ENCODE measurements at places on chromosomes 16 and 17. TPM values are rescaled to one million over a fixed set of nuclear protein-coding genes. Genes with fewer than 3 reads are reported as not detected.

The MAF gene
- 18.7 TPM for total RNA-seq

The HASPIN gene
- 2.4 TPM for total RNA-seq

The CRISPLD2 gene
- 2.7 TPM for total RNA-seq

The DNAJA3 gene
- 70.7 TPM for total RNA-seq

The SETD1A gene
- total RNA-seq: 32.3 TPM

The NPIPB9 gene
- 1.5 TPM for total RNA-seq

The CD19 gene
- 1.1 TPM for total RNA-seq

The RTN4RL1 gene
- total RNA-seq: 34.3 TPM

- H3K27me3 ChIP-seq: no peaks in the 10 kb centered on the region
- no peak for DNase-seq
- H3K4me1 ChIP-seq: no peaks in the 10 kb centered on the region
Observed at GRCh38 chr17:58312021-58312630, 16.5 kb downstream of the TSPOAP1 start.

- no peaks in the 10 kb centered on the region for H3K4me1 ChIP-seq
- no peak overlapping the region for H3K27ac ChIP-seq
- H3K4me3 ChIP-seq: no peak overlapping the region
Observed at GRCh38 chr16:27954191-27954590, 109.3 kb downstream of the GSG1L start.

- no peaks in the 10 kb centered on the region for H3K36me3 ChIP-seq
- no peak overlapping the region for H3K27ac ChIP-seq
- DNase-seq: no peak
Observed at GRCh38 chr16:74743668-74744299, 30.8 kb downstream of the FA2H start.

DNA sequence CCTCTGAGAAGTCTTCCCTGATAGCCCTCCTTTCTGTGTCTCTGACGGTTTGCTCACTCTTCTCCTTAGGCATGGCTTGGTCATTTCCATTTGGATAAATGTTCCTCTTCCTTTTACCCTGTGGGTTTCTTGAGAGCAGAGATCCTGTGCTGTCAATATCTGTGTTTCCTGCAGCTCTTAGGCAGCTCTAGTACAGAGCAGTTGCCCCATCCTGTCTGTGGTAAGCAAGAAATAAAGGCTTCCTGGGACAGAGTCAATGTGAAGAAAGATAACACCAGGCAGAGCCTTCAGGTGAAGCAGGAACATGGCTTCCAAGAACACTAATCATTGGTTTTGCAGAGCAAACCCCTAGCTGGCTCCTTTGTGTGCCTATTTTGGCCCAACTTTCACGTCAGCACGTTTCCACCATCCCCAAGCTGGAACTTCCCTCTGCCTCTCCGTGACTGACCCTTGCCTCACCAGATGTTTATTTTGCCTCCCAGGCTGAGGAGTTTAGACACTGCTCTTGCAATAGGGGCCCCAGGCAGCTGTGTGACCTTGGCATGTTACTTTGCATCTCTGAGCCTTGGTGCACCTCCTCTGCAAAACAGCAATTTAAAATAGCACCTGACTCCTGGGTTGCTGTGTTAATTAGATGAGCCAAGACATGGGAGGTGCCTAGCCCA, 49.6 kb upstream of the SIAH1 start:
- no peak overlapping the region for H3K4me3 ChIP-seq
- no peaks in the 10 kb centered on the region for H3K4me1 ChIP-seq
- no peaks in the 10 kb centered on the region for H3K27me3 ChIP-seq
- H3K36me3 ChIP-seq: no peaks in the 10 kb centered on the region
- H3K27ac ChIP-seq: no peak overlapping the region
- no peak for DNase-seq

DNA sequence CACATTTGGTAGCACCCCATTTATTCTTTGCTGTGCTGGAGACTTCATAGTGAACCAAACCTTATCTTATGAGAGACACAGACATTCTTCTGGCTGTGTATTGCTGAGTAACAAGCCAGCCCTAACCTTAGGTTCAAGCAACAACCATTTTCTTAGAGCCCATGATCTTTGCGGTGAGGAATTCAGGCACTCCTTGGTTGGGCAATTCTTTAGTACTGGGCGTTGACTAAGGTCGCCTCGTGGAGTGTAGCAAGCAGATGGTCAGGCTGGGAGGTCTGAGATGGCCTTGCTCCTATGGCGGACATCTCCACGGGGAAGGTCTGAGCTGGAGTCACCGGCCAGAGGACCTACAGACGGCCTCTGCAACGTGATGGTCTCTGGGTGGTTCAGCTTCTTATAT, 43.1 kb downstream of the ARSG start:
- H3K36me3 ChIP-seq: no peaks in the 10 kb centered on the region
- no peak overlapping the region for H3K4me3 ChIP-seq
- H3K27me3 ChIP-seq: no peaks in the 10 kb centered on the region
- H3K27ac ChIP-seq: no peak overlapping the region
- no peak for DNase-seq

DNA sequence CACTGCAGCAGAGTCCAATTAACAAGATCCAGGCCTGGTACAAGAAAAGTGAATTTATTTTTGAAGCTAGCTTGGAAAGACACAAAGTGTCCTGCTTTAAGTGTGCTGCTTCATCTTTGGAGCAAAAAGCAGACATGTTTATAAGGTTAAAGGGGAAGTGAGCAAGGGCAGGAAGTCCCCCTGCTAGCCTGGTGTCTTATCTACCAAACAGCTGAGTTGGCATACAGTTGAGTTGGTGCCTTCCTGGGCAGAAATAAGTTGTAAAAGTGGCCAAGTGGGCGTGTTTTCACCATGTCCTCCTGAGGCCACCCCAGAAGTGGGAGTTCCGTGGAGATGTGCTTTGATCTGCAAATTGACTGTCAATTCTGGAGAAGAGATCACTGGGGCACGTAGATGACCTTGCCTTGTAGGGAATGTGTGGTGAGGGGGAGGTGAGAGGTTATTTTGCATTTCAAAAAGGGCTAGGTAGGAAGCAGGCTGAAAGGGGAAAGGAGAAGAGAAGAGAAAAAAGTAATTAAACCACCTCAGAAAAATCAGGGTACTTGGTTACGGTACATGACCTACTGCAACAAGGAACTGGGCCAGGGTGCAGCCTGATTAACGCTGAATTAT, 38.3 kb upstream of the HSBP1 start:
- no peak overlapping the region for H3K27ac ChIP-seq
- no peaks in the 10 kb centered on the region for H3K36me3 ChIP-seq
- H3K27me3 ChIP-seq: no peaks in the 10 kb centered on the region

- H3K27ac ChIP-seq: no peak overlapping the region
- no peaks in the 10 kb centered on the region for H3K27me3 ChIP-seq
- no peaks in the 10 kb centered on the region for H3K36me3 ChIP-seq
- no peak for DNase-seq
- peaks cover 4% of the 10 kb centered on the region for H3K4me1 ChIP-seq
Observed at GRCh38 chr17:8283356-8283755, 5.1 kb upstream of the RANGRF start.

GRCh38 chr16:84864326-84864955, 44.7 kb downstream of the CRISPLD2 start:
- H3K27ac ChIP-seq: no peak overlapping the region
- no peaks in the 10 kb centered on the region for H3K27me3 ChIP-seq
- no peaks in the 10 kb centered on the region for H3K4me1 ChIP-seq
- no peak overlapping the region for H3K4me3 ChIP-seq
- DNase-seq: no peak

- peaks cover 91% of the 10 kb centered on the region for H3K27me3 ChIP-seq
- H3K4me1 ChIP-seq: peaks cover 3% of the 10 kb centered on the region
- peak; percentile 11 for DNase-seq
- H3K27ac ChIP-seq: no peak overlapping the region
- no peaks in the 10 kb centered on the region for H3K36me3 ChIP-seq
- peak overlapping the region; percentile 29 for H3K4me3 ChIP-seq
Observed at GRCh38 chr17:49993423-49994060, 1.5 kb downstream of the DLX3 start.

GRCh38 chr16:31423801-31424200, 4.4 kb downstream of the COX6A2 start:
- H3K27me3 ChIP-seq: no peaks in the 10 kb centered on the region
- H3K27ac ChIP-seq: no peak overlapping the region
- no peaks in the 10 kb centered on the region for H3K36me3 ChIP-seq
- peaks cover 10% of the 10 kb centered on the region for H3K4me1 ChIP-seq

GRCh38 chr16:60945225-60945624, 1091.0 kb downstream of the CDH8 start:
- no peaks in the 10 kb centered on the region for H3K4me1 ChIP-seq
- no peaks in the 10 kb centered on the region for H3K27me3 ChIP-seq
- no peak overlapping the region for H3K27ac ChIP-seq

DNA sequence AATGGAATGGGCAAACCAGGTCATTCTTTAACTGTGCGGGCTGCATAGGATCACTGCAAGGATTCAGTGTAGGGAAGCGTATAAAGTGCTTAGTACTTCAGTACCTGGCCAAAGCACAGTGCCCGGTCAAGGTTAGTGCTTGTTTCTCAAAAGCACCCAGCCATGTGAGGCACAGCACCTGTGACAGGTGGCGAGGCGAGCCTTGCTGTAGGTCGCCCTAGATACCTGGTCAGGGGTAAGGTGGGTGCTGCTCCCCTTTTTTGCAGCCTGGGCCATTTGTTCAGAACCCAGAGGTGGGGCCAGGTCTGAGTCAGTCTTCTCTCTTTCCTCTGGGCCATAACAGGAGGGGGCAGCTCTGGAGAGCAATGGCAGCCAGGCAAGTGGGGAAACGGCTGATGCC, 172.0 kb downstream of the IRF8 start:
- no peaks in the 10 kb centered on the region for H3K36me3 ChIP-seq

DNA sequence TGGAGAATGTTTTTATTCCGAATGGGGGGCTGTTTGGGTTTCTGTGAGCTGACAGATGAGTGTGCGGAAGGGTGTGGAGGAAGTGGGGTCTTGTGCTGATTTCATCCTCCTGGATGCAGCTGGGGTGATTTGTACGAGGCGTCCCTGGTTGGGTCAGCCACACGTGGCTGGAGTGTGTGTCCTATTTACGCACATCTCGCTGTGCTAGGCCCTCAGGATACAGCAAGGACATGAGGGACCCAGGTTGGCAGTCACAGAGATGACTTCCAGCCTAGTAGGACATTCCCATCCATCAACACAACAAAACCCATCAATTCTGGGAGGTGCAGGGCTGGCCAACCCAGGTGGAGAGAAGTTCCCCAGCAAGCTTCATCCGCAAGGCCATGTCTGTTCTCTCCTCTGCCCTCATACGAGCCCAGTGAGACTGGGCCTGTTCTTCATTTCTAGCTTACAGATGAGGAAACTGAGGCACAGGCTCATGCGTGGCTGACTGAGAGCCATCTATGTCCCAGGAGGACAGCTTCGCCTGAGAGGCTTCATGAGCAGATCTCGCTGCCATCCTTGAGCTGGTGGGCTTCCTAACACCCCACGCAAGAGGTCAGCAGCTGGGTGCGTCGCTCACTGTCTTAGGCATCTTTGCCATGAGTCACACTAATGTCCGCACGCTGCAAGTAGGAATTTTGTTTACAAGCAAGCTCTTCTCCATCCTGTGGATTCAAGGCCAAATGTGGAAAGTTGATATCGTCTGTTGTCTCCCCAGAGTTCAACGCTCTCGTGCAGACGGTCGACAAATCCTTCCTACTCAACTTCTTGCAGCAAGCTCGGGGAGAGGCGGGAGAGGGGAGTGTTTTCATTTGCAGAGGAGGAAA, 24.4 kb downstream of the IRF8 start:
- DNase-seq: peak; percentile 70
- H3K4me1 ChIP-seq: no peaks in the 10 kb centered on the region
- H3K36me3 ChIP-seq: no peaks in the 10 kb centered on the region
- no peak overlapping the region for H3K27ac ChIP-seq

DNA sequence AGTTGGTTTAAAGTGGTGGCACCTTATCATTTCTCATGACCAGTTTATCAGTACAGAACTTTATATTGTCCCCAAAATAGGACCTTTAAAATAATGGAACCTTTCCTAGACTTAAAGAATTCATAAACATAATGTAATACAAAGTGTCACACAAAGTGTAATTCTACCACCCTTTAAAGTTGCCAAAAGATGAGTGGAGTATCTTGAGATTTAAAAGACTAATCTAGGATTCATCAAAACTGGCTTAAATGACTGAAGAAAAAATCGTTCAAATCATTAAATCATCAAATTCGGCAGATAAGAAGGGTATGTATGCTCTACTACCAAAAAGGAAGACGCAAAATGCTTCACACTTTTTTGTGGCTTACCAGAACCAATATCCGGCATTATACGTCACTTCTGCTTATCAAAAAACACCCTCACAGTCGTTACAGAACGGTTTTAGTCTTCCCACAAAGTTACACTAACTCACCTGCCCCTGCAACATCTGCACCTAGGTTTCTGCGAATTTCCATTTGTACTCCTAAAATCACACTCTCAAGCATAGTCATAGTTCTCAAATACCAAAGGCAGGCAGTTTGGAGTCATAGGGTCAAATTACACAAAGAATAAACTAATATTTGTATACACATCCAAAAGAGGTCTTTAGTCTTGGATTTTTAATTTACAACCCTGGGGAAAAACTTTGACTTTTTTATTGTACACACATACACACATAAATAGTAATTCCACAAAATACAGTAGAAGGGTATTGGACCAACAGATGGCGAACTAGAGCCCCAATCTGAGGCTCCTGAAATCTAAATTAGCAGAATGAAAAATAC, 1.4 kb upstream of the KANSL1 start:
- peaks cover 30% of the 10 kb centered on the region for H3K4me1 ChIP-seq
- H3K27me3 ChIP-seq: no peaks in the 10 kb centered on the region
- H3K4me3 ChIP-seq: peak overlapping the region; percentile 59
- peak; percentile 62 for DNase-seq

Measured in cardiac muscle cell (in vitro differentiated cells and primary cell).